NCI-H226 (cell line): ENCODE measurements at places on chromosomes 5 and 9.

DNA sequence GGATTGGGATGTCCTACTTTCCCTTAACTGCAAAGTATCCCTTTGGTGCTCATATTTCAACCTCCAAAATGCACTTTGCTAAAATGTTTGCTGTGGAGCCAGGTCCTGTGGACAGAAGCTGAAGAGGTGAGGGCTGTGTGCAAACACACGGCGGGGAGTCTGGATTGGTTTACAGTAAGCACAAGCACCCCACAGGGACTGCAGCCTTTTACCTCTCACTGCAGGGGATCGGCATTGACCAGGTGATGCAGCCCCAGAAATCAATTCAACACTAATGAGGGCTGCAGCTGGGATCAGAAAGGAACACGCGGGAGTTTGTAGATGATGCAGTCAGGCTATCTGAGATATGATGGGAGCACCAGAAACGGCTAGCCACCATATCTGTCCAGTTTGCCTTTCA, 450.9 kb downstream of the CCDC171 start:
- DNase-seq = no peak

DNA sequence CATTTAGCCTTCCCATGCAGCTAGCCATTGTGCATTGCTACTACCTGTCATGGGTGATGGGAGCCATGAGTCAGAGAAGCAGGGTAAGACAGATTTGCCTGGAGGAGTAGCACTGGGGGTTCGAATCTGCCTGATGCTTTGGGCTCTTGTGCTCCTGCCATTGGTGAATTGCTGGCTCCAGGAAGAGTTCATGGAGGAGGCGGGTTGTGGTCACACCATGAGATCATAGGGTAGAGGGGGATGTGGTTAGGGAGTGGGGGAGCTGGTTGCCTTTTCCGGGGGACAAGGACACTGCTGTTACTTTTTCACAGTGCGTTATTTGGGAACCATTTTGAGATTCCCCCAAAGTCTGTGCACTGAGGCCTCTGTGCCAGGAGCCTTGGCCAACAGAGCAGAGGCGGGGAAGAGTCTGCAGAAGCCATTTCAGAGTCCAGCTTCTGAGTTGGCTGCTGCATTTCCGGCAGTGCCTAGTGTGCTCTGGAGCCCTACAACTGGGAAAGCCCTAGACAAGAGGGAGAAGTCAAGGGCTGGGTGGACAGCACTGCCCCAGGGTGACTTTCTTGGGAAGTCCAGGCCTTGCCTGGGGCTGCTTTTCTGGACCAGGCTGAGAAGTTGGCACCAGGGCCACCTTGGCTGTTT, 6.2 kb downstream of the ANGPTL2 start:
- DNase-seq = no peak

DNA sequence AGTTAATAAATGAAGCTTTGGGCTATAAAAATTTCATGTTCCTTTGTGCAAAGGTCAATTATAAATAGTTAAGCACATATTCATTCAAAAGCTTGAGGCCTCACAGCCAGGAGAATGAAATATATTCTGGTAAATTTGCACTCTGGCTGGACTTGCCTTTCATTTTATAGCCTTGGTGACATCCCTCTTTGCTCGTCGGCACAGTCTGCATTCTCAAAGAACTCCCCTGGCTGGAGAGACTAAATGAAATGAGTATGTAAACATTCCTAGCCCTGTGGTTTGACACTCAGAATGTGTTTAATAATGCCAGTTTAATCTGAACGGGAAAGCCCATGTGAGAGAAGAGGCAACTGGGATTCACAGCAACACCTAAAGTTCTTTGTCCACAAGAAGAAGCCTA, 285.6 kb downstream of the BRINP1 start:
- no peak for DNase-seq

GRCh38 chr5:110073534-110073933, 383.8 kb downstream of the MAN2A1 start:
- DNase-seq = no peak

GRCh38 chr5:159582756-159583541, 252.7 kb upstream of the IL12B start:
- peak; percentile 25 for DNase-seq

DNA sequence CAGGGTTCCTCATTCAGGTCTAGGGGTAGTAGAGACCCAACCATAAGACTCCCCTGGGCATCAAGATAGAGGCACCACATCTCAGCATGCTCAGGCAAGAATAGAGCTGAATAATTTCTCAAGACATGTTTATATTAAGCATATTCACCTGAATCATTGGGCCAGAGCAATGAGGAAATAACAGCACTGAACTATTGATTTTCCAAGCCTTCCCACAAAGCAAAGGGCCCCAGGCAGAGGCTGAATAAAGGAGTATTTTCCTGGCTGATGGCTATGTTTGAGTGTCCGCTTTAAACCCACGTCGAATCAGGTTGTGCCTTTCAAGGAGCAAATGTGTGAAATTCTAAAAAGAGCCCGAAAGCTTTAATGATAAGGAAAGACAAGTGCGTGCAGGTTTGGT, 129.2 kb downstream of the HSD17B3 start:
- no peak for DNase-seq

DNA sequence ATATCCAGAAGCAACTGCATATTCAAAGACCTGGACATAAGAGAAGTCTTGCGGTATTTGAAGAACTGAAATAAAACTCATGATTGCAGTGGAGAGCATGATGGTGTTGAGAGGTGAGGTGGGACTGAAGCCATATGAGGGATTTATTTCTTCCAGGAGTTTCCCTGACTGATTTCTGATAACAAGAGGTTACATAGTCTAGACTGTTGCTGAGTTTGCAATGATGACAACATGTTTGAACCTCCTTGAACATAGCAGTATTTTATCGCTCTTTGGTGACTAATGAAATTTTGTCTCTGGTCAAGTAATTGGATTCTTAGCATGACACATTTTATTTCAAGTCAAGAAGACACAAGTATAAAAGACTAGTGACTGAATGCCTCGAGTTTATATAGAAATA, 61.8 kb downstream of the ACTBL2 start:
- no peak for DNase-seq

DNA sequence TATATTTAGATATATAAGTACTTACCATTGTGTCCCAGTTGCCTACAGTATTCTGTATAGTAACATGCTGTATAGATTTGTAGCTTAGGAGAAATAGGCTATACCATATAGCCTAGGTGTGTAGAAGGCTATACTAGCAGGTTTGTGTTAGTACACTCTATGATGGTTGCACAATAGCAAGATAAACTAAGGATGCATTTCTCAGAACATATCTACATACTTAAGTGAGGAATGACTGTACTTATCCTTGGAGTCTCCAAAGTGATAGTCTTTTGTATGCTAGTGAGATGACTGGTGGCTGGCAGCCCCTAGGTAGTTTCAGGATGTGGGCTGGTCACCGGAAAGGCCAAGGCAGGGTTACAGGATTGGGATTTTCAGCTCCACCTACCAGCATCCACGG, 208.7 kb downstream of the ARHGEF28 start:
- peak; percentile 27 for DNase-seq

DNA sequence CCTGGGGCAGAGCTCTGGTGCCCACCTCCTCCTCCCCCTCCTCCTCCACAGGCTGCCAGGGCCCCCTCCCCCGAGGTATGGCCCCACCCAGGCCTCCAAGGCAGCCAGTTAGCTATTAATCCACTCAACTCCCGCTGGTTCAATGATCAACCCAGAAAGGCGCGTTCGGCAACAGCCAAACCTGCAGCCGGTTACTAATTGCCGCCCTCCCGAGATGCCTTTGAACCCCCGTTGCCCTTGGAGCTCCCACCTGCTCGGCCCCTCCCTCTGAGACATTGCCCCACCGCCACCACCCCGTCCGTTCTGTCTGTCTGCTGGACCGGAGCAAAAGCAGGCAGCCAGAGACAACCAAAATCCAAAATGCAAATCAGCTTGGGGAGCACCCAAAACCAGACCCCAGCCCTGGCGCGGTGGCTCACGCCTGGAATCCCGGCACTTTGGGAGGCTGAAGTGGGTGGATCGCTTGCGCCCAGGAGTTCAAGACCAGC, 25.8 kb downstream of the NOTCH1 start:
- DNase-seq = no peak

DNA sequence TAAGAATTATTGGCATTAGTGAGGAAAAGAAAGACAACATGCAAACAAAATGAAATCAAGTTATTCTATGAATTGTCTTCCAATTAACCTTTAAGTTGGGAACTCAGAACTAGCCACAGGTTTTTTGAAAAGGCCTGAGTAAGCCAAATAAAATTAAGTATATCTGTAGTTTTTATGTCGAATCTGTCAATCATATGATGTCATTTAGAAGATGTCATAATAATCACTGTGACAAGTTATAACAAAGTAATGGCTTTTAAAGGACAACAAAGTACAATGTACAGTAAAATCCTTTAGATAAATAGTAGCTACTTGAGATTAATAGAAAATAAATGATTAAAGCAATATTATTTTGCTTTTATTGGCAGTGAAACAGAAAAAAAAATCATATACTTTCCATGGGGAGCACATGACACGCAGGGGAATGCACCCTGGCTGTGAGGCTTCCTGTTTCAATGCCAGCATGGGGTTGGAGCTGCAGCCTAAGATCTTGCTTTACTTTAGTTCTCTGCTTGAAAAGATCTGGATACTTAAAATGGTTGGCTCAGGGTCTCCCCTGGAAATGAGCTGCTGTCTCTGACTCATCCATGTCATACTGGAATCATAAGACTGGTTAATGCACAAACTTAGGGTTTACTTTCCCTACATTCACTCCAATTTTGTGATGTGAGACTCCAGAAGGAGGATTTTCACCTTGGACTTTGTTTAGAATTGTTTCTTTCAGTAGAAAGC, 284.3 kb downstream of the TAF11L14 start:
- DNase-seq = no peak

- no peak for DNase-seq
These were observed 18.6 kb downstream of the TRIM14 start for GRCh38 chr9:98100456-98100855.

DNA sequence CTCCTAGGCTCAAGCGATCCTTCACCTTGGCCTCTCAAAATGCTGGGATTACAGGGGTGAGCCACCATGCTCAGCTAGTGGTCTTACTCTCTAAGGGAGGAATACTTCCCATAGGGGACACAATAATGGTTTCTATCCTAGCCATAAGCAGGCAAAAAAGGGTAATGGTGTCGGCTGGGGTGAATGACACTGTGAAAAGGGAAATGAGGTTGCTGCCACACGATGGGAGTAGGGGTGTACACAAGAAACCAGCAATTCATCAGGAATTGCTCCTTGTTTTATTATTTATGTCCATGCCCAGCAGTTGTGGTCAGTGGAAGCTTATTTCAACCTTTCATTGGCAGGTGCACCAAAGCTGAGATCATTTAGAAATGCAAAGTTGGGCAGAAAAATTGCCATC, 70.3 kb upstream of the ZFR start:
- no peak for DNase-seq

DNA sequence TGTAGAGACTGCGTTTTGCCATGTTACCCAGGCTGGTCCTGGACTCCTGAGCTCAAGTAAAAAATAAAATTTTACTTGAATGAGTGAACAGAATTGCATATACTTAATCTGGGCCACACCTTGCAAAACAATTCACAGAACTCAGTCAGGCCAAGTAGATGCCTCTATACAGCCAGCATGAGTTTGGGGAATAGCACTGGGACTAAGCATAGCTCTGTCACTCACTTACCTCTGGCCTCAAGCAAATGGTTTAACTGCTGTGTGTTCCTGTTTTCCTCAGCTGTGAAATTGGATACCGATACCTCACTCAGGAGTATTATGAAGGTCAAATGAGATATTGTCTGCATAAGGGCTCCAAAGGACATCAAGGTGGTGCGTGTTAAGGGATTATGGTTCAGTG, 10.9 kb upstream of the FRMPD1 start:
- no peak for DNase-seq

GRCh38 chr5:16844952-16845351, 91.1 kb downstream of the MYO10 start:
- no peak for DNase-seq

- peak; percentile 27 for DNase-seq
These were observed 68.1 kb downstream of the MAMDC2 start for GRCh38 chr9:70111641-70112236.

GRCh38 chr5:132010645-132010988, 841 bp downstream of the ACSL6 start:
- no peak for DNase-seq

- peak; percentile 41 for DNase-seq
These were observed 15.1 kb upstream of the CSNK1G3 start for GRCh38 chr5:123496892-123497291.

GRCh38 chr5:36740259-36740898, 134.0 kb downstream of the SLC1A3 start:
- DNase-seq = peak; percentile 93

- DNase-seq = no peak
These were observed 60.4 kb downstream of the RORB start for GRCh38 chr9:74557571-74557970.

DNA sequence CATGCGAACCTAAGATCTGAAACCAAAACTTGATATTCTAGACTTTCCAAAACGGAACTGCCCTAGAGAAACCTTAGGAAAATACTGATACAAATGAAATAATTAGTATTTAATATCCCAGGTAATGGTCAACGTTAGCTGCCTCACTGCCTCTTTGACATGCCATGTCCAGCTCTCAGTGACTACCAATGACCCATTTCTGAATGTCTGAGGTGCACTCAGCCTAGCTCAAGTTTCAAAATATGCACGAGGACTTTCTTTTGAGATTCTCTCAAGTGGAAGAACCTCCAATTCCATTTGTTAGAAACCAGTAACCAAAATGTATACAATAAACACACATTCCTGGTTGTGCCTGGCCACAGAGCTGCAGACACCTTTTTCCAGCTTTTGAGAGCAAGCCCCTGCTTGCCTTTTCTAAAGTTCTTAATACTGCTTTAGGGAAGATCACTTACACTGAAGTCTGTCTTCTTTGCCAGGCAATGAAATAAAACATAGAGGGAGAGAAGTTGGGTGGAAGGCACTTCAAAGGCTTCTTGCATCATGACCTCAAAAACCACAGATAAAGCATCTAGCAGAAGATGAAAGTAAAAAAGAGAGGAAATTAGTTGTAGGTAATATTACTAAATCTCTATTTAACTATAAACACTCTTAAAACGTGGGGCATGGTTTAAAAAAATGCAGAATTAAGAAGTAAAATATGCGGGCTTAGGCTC, 87.9 kb downstream of the MRPS27 start:
- peak; percentile 51 for DNase-seq

- DNase-seq = peak; percentile 26
These were observed 149.0 kb upstream of the GRAMD2B start for GRCh38 chr5:126274076-126274762.

DNA sequence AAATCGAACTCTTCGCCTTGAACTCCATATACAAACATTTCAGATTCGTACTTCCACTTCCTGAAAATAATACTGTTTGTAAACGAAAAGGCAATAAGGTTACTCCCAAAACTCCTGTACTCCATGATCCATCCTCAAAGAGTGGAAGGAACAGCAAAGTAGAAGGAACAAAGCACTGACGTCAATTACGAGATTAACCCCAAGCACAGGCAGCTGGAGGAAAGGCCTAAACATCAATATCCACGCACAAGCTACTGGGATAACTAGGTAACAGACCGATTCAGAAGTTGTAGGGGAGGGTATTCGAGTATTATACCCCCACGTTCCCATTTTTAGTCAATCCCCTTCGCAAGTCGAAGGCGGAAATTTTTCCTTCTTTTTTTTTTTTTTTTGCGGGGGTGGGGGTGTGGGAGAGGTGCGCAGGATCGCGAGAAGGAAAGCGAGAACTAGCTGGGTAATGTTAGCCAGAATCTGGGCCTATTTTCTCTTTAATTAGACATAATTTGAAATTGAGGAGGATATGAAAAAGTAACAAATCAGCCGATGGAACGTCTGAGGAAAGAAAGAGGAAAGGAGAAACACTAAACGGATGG, 909 bp downstream of the AFF4 start:
- DNase-seq = peak; percentile 8

GRCh38 chr5:132300577-132301343, 6.6 kb downstream of the SLC22A4 start:
- DNase-seq = no peak

GRCh38 chr5:131265311-131265803, 1.5 kb downstream of the CDC42SE2 start:
- DNase-seq = no peak
